ENCODE measurements at places on chromosomes 7 and 10.

DNA sequence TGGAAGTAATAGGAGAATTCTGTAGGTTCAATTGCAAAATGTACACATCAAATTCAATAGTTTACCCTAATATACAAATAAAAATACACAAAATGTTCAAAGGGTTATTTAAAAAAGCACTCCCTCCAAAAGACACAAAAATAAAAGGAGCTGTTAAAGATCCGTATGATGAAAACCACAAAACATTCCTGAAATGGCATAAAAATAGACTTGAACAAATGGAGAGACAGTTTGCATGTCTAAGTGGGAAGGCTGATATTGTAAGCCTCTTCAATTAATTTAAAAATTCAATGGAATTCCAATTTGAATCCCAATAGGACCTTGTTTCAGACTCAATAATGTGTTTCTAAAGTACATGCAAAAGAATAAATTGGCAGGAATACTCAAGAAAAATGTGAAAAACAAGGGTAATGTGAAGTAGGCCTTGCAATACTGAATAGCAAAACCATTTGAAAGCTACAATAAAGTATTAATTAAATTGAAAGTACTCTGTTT, 38.0 kb upstream of the INSYN2A start:
- DNase-seq = no peak

DNA sequence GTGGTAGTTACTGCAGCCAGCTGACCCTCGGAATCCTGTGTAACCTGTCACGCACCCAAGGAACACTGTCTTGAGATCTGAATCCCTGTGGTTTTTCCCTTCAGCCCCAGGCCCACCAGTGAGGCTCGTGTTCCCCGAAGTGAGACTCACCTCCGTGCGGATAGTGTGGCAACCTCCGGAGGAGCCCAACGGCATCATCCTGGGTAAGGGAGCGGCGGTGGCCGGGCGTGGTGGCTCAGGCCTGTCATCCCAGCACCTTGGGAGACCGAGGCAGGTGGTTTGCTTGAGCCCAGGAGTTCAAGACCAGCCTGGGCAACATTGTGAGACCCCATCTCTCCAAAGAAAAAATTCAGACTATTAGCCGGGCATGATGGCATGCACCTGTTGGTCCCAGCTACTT, 549.9 kb upstream of the FOXK1 start:
- DNase-seq = no peak

DNA sequence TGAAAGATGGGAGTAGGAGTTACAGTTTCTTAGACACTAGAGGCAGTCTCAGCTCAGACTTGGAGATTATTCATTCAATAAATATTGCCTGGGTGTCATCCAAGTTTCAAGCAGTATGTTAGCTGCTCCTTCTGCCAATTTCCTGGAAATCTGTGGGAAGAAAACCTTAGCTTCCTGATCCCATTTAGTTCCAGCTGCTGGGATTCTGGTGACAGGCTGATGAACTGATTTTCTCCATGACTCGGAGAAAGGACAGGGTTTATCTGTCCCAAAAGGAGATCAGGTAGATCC, 95.8 kb downstream of the CLEC2L start:
- no peak for DNase-seq

DNA sequence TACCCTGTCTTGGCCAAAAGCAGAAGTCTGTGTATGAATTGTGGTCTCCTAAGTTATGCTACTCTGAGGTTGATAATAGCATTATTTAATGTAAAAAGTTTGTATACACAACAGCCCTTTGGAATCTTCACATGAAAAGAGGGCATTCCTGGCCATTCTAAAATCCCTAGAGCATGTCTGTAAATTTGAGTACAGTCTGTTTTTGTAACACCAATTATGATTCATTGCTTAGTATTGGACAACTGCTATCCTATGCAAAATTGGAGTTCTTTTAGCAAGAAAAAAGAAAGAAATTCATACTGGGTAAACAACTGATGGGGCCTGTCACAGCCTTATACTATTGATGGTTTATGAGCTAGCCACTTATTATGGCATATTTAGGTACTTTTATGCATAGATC, 10.2 kb downstream of the CUTC start:
- no peak for DNase-seq

DNA sequence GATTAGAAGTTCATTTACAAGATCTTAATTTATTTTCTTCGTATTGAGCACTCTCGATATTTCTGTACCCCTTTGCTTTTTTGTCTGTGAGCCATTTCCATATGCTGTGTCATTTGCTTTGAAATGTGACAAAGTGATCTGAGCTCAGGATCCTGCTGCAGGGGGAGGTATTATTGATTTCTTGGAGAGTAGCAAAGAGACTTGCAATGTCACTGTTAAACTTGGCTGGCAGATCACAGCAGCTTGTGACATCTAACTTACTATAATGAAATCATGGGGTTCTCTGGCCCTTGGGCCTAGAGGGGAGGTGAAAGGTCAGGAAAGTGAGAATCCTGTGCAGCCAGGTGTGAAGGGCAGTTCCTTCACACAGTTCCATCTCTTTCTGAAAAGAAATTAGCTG, 923.4 kb downstream of the REEP3 start:
- no peak for DNase-seq

DNA sequence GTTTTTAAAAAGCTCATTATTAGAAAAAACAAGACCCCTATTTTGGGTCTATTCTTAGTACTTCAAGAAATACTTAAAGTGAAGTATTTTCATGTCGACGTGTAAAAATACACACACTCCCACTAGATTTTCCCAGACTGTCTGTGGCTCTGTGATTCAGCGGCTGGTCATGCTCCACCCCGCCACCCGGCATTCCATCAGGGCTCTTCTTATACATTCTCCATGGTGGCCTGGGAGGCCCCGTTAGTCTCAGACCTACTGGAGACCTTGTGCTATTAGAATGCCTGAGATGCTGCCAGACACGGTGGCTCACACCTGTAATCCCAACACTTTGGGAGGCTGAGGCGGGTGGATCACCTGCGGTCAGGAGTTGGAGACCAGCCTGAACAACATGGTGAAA, 13.1 kb downstream of the TECPR1 start:
- no peak for DNase-seq

DNA sequence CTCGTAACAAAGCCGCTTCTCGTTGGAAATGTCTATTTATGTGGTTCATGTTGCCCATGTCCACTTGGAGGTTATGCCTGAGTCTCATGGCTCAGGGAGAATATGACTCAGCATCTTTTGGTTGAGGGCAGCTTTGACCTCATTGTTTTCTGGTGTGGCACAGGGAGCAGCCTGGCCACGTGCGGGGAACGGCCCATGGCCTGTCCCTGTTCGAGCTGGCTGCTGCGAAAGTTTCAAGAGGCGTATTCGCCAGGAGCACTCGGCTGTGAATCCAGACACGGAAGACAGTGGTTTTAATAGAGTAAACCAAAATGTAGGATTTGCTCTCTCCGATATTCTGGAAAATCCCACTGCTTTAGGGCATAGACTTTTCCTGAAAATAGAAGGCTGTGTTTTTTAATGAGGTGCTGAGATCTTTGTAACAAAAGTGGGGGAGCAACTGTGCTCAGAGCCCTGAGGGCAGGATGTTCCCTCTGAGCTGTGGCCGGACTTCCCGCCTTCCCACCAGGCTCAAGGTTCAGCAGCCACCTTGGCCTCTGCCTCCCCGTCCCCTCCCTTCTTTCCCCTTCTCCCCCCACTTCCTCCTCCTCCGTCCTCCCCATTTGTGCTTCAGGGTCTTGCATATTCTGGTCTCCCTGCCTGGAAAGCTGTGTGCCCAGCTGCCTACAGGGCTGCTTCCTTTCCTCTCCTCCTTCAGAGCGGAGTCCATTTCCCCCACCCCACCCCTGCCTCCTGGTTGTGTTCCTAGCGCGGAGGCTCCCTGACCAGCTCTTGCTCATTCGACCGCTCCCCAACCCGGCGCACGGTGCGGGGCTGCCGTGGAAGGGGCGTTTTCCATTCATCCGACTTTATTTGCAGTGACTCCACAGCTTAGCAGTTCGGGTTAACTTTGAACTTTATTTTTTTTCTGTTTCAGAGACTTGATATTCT, 642.0 kb downstream of the SDK1 start:
- DNase-seq = no peak

GRCh38 chr7:88628363-88629085, 131.0 kb upstream of the ZNF804B start:
- DNase-seq = no peak

DNA sequence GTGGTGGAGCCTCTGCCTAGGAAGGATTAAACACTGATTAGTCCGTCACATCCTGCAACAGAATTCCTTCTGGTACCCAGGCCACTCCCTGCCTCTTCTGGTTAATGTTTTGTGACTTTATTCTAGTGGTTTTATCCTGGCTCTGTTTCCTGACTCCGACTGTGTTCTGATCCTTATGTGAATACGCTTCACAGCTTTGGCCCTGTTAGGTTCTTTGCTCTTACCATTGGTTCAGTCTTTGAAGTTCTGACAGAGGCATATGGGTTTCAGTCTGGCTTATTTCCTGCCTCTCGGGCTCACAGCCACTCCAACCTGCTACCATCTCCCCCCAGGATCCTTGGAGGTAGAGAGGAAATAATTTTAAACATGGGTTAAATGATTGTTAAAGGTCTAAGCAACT, 23.2 kb upstream of the FGL2 start:
- no peak for DNase-seq

DNA sequence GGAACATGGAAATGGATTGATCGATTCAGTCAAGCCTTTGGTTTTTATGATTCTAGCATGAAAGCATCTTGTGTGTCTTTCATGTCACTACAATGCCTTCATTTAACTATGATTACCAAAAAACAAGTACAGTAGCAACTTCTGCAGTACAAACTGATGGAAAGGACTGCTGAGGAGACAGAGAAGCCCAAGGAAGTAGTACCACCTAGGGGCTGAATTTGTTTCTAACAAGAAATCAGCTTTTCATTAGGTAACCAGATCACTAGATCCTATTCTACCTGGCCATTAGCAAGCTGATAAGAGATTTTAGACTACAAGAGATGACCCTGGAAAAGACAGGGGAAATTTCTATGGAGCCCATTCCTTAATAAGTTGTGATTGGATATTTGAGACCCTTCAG, 3.2 kb upstream of the IFIT1 start:
- no peak for DNase-seq

- no peak for DNase-seq
These were observed 1.2 kb downstream of the FOXK1 start for GRCh38 chr7:4683043-4683883.

- no peak for DNase-seq
These were observed 531.3 kb downstream of the ATRNL1 start for GRCh38 chr10:115624448-115624847.

- no peak for DNase-seq
These were observed 365.9 kb downstream of the PHTF2 start for GRCh38 chr7:78164459-78164858.

DNA sequence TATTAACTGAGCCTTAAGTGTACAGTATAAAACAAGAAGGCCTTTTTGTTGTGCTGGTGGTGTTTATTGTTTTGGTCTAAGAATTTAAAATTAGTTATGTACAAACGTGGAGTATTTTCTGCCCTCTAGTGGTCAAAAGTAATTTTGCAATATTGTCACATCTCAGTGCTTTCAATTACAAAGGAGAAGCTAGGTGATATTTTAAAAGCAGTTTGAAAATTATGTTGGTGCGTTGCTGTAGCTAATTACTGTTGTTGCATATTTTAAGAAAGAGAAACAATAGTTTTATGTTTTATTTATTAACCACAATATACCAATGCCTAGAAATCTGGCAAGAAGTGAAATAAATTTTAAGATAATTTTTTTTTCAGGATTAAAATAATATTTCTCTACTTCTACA, 11.4 kb downstream of the NPVF start:
- DNase-seq = no peak

DNA sequence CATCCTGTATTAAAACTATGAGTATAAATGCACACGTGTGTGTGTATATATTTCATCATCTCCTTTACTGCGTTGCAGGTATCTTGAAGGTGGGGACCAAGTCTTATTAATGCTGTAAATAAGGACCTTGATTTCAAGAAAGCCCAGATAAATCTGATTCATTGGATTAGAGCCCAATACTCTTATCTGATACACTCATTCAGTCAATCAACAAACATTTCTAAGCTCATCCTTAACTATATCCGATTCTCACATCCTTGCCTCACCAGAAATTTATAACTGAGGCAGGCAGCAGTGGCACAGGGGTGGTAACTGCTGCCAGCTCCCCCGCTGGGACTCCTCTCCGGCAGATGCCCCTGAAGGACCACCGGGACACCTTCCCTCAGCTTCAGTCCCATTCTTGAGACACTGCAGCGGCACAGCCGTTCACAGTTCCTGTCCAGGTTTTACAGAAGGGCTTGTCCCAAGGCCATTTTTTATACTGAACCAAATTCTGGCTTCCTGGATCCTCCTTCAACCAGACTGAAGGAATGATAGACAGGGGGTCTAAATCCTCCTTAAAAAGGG, 54.0 kb downstream of the BRI3 start:
- DNase-seq = no peak

GRCh38 chr7:46853451-46853850, 728.5 kb downstream of the TNS3 start:
- DNase-seq = no peak

DNA sequence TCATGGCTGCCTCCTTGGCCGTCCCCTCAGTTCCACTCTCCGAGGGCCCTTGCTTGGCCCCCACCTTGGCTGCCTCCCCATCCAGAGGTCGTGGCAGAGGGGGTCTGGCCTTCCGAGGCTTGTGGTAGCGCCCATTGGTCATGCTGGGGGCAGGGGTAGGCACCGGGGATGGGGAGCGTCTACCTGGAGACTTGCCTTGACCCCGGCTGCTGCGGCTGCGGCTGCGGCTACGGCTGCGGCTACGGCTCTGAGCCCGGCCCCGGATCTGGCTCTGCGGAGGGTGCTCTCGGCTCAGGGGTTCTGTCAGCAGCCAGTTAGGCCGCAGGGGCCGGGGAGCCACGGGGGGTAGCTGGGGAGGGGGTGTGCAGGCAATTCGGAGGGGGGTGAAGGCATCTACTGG, 10.7 kb downstream of the LZTS2 start:
- DNase-seq = no peak

DNA sequence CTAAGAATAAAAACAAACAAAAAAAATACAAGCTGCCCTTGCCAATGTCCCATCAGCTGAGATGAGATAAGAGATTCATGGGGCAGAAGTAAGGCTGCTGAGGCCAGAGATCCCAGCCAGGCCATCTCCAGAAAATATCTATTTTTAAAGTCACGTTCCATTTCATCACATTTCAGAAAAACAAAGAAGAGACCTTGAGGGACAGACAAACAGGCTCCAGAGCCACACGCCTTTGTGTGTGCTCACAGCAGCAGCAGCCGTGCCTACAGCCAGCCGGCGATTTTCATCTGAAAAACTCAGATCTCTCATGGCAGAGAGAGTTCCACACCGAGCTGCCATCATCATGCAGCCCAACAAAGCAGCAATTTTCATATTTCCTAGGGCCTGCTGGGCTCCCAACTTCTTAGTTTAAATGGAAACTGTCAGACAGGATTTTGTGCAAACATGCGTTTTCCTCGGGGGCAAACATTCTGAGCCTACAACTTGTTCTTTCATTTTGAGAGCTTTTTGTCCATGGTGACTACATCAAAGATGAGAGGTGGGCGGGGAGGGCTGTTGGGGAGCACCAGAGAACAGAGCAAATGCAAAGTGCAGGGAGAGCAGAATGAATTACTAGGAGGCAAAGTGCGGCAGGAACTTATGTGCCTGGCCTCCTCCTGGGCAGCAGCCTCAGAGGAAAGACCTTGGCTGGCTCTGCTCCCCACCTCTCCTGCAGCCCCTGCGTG, 38.8 kb downstream of the DLG5 start:
- DNase-seq = no peak
